ENCODE measurements at places on chromosomes 4 and X.

GRCh38 chrX:103304705-103305104 lies 6.1 kb downstream of the BEX2 start:
- no peak for DNase-seq

- DNase-seq: peak; percentile 13
Observed at GRCh38 chrX:19174401-19175025, 52.2 kb upstream of the ADGRG2 start.

- no peak for DNase-seq
Observed at GRCh38 chr4:150491132-150492049, 90.6 kb upstream of the MAB21L2 start.

- no peak for DNase-seq
Observed at GRCh38 chr4:60737858-60738257, 462.3 kb upstream of the ADGRL3 start.

GRCh38 chr4:147747787-147748454 lies 16.0 kb downstream of the ARHGAP10 start:
- DNase-seq: no peak

- DNase-seq: no peak
Observed at GRCh38 chr4:17385403-17385802, 126.5 kb downstream of the QDPR start.

DNA sequence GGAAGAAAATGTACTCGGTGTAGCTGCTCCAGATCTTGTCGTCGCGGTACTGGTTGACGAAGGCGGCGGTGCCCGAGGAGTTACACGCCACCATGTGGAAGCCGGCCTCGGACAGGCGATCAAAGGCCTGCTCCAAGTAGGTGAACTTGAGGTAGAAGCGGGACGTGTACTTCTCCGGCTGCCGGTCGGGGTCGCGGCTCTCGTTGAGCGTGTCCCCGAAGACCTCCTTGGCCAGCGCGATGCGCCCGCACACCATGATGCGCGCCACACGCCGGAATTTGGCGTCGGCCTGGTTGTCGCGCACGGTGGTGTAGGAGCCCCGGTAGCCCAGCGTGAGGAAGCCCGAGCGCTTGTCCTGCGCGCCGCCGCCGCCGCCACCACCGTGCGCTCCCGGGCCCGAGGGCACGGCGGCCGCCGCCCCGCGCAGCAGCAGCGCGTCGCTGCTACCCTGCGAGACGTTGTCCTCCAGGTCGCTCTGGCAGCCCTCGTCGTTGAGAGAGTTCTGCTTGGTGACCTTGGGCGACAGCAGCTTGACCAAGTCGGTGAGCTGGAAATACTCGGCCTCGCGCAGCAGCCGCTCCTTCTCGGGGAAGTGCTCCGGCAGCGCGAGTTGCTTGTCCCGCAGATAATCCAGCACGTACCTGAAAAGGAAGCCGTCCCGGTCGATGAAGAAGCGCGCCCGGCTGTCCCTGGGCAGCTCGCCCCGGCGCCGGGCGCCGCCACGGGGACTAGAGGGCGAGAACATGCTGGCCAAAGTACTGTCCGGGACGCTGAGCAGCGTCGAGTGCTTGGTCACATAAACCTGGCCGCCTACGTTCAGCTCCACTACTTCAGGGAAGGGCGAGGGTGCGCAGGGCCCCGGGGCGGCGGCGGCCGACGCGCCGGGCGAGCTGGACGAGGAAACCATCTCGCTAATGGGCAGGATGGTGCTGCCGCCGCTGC lies 775 bp downstream of the KCTD8 start:
- DNase-seq: no peak

DNA sequence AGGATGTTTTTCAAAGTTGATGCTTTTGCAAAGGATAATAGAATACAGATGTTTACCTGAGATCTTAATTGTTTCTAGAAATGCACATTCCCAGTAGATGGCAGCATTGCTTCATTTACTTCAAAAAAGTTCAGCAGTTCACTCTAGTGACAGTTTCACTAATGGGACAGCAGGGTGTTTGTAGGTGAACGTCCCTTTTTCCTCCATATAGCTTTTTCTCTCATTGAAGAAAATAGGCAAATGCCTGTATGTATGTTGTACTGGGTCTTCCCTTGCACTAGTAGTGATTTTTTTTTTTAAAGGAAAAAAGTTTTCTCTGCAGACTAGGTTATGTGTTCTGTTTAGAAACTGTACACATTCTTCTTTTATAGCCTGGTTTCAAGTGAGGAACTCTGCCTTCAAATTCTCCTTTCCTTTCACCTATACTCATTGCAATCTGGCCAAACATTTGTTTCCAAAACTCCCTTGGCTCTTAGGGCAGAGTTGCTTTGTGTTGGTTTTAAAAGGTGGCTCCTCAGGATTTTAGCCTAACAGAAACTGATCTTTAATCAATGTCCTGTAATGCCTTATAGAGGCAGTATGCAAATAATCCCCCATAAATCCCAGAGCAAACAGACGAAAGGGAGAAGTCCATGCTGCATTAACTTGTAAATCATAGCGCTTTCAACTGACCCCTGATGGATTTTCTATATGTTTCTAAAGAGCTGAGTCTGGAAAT lies 86.3 kb downstream of the EGF start:
- DNase-seq: no peak

GRCh38 chr4:15400981-15401671 lies 26.7 kb upstream of the C1QTNF7 start:
- peak; percentile 9 for DNase-seq

GRCh38 chr4:113179091-113179490 lies 129.6 kb downstream of the ANK2 start:
- DNase-seq: no peak

GRCh38 chrX:64265265-64265664 lies 34.9 kb upstream of the ASB12 start:
- no peak for DNase-seq

GRCh38 chr4:176230836-176231235 lies 35.5 kb upstream of the SPATA4 start:
- DNase-seq: no peak

- no peak for DNase-seq
Observed at GRCh38 chrX:120015145-120016067, 62.1 kb downstream of the RHOXF2B start.

GRCh38 chrX:40947276-40947675 lies 138.0 kb upstream of the USP9X start:
- DNase-seq: no peak

- DNase-seq: no peak
Observed at GRCh38 chr4:138977524-138977923, 38.1 kb upstream of the NOCT start.

- DNase-seq: no peak
Observed at GRCh38 chr4:165461159-165461821, 82.5 kb downstream of the CPE start.

DNA sequence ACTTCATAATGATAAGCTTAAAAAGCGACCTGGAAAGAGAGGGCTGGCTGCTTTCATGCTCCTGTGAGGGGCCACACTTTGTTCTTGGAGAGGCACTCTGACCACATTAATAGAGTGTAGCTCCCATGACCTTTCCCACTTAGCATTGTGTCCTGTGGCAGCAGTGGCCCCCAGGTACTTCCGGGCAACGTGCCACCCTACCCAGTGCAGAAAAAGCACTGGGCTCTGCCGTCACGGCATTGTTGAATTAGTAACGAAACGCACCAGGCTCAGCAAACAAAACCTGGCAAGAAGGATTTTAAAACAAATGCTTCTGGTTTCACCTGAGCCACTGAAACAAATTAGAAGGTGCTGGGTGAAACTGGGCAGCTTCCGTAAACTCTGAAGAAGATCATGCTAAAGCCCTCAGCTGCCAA lies 5.4 kb upstream of the SORBS2 start:
- no peak for DNase-seq

DNA sequence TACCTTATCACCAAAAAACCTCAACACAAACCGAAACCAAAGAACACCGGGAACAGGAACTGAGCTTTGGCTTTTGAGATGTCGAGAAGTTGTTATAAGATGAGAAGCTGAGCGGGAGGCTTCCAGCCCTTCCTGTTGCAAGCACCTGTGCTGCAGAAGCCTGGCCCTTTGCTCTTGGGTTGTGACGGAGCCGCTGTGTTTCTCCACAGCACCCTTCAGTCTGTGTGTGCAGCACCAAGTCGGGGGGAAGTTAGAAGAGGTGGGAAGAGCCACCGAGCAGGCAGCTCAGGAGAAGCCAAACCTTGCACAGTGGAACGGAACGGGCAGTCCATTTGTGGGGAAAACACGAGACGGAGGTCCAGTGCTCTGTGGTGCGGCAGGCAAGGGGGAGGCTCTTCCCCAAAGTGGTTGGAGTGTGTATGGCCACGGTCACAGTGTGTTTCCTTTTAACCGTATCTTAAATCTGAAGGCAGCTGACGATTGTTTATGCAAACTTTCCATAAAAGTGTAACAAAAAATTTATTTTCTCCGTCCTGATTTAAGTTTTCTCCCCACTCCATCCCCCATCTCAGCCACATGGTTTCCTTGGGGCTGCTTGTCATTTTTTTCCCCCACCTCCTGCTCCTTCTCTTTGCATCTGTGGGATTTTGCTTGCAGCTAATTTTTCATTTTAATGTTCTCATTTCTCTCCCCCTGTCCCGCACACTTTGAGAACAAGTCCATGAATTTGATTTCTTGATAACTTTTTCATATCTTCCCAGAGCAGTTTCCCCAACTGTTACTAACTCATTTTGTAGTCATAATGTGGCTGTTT lies 123.7 kb downstream of the STOX2 start:
- no peak for DNase-seq

- no peak for DNase-seq
Observed at GRCh38 chr4:133150486-133151340, 1.6 kb downstream of the PCDH10 start.

DNA sequence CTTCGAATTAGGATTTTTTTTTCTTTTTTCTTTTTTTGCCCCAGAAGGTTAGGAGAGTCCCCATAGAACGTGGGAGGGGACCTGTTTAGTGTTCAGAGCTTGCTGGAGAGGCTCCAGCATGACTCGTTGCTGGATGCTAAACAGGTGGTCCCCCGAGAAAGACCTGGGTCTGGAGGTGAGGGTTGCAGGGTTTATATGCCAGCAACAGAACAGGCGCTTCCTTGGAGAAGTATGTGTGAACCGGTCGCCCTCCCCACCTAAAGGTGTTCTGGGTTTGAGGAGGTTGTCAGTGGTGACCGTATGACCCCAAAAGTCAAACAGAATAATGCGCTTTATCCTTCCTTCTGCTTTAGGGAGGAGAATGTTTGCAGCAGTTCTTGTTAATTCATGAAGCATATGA lies 52.1 kb upstream of the SHOX start:
- DNase-seq: no peak

- peak; percentile 18 for DNase-seq
Observed at GRCh38 chrX:17788439-17788838, 51.1 kb downstream of the SCML1 start.

DNA sequence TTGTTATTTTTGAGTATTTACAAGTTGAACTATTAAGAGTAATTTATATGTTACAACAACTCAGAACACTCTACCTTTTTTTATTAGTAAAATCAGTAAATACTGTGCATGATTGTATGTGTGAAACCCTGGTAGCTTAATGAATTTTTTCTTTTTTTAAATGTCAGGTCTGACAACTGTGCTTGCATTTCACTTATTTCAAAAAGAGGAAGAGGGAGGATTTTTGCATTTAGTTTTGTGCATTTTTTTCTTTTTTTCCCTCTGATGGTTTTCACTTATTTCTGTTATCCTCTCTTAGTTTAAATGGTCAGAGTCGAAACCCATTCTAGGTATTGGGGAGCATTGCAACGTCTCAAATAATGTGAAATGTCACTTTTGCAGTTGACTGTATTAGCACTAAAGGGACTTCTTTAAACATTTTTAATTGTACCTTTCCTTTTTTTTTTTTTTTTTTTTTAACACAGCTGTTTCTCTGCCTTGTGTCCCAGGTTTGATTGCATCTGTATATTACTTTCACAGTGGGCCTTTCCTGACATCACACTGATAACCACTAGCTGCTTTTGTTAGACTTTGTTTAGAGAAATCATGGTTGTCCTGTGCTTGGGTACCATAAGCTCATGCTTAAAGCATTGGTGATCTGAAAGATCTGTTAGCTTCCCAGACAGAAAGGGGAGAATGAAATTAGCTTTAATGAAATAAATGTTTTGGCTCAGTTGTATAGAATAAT lies 28.5 kb downstream of the MOB1B start:
- DNase-seq: no peak

GRCh38 chr4:172794307-172794703 lies 374.3 kb upstream of the GALNT7 start:
- DNase-seq: no peak

- no peak for DNase-seq
Observed at GRCh38 chrX:103183912-103184311, 31.0 kb upstream of the BEX4 start.

DNA sequence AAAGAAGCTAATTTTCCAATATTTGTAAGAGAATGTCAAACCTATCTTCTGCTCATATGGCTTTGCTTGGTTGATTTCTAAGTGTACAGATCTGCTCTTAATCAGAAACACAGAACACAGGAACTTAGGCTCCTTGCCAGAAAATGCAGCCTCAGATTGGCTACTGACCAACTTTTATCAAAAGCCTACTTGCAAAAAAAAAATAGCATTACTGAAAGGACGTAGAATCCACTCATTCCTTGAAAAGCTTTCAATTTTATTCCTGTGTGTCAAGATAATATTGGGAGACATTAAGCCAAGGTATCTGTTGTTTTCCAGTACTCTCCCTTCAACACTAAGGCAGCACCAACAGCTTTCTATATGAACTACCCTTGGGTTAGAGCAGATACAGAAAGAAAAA lies 127.6 kb upstream of the INTU start:
- DNase-seq: no peak

GRCh38 chr4:155009288-155009687 lies 199.1 kb upstream of the NPY2R start:
- DNase-seq: no peak
